Epithelial cell of prostate (primary cell): ENCODE measurements at places on chromosomes 12 and 14.

DNA sequence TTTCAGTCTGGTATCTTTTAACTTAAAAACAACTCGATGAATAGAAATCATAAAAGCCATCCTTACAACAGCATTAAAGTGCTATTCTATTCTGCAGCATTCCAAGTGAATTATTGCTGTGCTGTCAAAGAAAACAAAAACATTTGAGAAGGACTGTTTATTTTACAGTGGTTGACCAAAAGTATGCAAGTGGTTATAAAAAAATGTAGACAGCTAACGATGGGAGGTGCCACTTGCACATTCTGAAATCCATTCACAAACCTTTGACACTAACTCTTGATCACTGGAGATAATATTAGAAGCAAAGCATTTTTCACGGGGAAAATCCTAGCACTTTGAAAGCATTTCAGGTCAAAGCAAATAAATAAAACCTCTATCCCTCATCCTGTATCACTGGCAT is 55.6 kb downstream of the HMGA2 start:
- DNase-seq, result peak; percentile 45

DNA sequence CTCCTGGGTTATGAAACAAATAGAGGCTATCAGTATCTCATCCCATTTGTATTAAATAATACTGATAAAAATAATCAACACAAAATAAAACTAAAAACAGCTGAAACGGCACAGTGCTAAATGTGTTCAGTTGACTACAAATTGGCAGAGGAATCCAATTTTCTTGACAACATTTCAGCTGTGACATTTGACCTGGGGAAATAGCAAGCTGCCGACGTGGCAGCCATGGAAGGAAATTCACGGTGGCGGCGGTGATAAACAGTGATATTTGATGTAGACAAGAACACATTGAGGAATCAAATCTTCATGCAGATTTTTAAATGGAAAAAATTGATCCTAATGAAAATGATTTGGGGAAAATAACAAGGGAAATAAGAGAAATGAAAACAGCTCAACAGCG is 159.1 kb upstream of the RTL1 start:
- no peak for DNase-seq

DNA sequence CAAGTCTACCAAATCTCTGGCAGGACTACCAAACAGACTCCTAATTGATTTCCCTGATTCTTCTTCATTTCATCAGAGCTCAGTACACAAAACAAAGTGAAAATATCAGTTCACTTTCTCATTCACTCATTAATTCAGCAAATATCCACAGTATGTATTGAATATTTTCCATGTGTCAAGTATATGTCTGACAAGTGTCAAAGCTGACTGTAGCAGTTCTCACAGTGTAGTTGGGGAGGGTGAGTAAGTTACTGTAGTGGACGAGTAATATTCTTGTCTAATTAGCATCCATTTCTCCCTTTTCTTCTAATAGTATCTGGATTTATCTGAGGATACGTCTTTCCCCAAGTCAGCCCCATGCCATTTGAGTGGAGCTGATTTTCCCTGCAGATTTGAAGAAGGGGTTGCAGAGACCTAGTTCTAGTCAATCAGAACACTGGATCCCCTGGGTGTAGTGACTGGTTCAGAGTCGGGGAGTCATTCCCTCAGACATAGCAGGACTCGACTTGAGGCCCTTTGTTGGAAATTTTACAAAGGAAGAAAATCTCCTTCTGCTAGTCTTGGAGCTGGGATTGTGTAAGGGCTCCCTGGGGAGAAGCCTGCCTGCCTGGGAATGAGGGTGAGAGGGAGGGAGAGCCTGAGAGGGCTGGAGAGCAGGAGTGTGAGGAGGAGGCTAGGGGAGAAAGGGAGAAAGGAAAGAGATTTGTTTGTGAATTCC is 51.4 kb downstream of the GRIP1 start:
- DNase-seq, result no peak

DNA sequence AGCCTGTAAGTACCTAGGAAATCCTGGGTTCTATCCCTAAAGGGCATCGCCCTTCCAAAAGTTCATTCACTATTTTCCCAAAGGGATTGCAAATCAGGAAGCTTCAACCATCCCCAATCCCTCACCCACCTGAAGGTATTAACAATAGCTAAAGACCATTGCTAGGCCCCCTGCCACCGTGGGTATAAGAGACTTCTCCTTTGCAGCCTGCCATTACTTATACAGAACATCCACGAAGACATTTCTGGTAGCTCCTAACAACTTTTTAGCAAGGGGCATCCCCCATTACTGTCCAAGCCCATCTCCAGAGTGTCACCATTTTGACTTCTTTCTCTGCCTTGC is 384 bp upstream of the SMUG1 start:
- no peak for DNase-seq

- DNase-seq, result no peak
Observed at GRCh38 chr12:22248121-22248520, 86.4 kb downstream of the ST8SIA1 start.

DNA sequence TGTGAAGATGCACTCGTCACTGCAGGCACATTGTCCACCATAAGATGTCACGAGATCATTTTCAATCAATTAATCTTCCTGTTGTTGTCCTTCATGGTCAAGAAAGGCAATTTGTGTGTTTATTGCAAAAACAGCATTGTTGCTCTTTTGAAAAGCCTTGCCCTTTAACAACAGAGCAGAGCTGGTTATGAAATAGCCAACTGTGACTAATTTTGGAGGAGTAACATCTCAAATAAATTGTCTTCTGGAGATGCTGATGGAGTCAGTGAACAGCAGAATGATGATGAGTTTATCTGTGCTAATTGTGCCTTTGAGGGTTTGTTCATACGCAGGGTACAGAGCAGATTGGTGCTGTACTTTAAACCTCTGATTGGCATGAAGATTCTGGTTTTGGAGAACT is 88.3 kb upstream of the E2F7 start:
- DNase-seq, result no peak

GRCh38 chr12:104342635-104343249 is 39.2 kb downstream of the EID3 start:
- no peak for DNase-seq

- DNase-seq, result no peak
Observed at GRCh38 chr14:94816113-94816512, 46.2 kb upstream of the GSC start.

DNA sequence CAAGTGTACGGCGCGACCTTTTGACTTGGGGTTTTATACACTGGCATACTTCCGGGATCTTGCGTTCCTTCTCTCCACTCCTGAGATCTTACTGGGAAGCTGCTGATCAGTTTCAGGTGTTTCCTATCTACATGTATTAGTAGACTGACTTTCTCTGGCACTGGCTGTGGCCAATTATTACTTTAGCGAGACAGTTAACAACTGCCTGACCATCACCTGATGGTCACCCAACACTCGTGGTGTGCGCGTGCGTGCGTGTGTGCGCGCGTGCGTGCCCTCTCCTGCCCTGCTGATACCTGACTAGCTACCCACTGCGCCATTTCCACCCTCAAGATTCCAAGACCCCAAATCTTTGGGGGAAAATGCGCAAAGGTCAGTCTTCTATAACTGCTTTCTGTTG is 249.9 kb downstream of the AEBP2 start:
- no peak for DNase-seq

- DNase-seq, result no peak
Observed at GRCh38 chr12:88994537-88994936, 357.8 kb downstream of the DUSP6 start.

DNA sequence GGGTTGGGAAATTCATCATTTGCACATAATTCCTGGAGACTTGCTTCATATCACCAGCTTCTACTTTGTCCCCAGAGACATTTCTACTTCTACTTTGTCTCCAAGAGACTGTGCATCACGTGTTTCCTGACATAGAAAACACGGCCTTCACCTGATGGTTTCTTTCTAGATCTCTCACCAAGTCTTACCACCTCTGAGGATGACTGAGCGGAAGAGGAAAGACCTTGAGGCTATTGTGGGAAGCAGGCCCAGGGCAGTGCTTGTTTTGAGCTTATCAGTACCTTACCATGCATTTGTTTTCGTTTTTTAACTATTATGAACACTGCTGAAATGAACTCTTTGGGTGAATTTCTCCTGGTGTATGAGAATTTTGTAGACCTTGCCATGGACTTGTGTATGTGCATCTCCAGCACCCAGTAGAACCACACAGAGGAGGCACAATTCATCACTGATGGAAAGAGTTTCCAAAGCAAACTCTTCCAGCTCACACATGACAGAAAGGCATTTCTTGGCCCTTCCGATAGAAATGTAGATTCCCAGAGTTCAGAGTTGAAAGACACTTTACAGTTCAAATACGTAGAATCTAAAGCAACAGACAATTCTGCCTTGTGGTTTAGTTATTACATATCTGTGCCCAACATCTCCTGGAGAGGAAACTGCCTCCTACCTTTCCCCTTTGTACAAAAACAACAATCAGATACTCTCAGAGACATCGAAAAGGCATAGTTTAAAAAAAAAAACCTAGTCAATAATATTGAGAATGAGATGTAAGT is 434.7 kb downstream of the FUT8 start:
- no peak for DNase-seq

DNA sequence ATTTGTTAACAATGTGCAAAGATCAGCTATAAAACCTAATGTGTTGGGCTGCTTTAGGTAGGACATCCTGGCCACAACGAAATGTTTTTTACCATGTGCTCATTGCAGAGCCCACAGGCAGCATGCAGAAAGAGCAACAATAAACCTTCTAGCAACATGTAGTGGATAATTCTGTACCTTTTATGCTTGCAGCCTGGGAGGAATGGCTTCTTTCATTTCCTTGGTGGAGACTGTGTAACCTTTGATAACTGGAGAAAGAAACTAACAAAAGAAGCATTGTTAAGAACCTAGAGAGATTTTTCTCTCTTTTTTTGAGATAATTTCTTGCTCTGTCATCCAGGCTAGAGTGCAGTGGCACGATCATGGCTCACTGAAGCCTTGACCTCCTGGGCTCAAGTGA is 225.5 kb upstream of the PRICKLE1 start:
- DNase-seq, result no peak

GRCh38 chr14:44782775-44783238 is 178.9 kb downstream of the KLHL28 start:
- no peak for DNase-seq

DNA sequence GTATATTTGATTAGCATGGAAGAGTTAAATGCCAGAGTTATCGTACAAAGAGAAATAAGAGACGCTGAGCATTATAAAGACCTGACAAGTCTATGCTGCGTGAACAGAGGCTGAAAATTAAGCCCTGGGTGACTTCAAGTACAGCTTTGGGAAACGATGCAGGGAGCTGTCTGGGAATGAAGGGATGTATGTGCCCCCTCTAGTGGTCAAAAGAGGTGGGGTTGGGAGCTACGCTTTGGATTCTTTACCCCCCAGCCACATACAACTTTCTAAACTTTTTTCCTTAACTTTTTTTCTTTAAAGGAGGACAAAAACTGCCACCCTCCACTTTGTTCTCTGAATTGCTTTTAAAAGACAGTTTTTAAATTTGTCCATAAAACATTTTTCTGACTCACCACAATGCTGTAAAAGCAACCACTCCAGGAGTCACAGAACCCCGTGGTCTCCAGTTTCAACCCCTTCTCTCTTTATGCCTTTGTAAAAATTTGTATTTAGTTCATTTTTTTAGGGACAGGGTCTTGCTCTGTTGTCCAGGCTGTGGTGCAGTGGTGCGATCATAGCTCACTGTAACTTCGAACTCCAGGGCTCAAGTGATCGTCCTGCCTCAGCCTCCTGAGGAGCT is 59.4 kb downstream of the ZNF664 start:
- DNase-seq, result no peak

GRCh38 chr12:112777387-112778310 is 13.9 kb upstream of the RPH3A start:
- DNase-seq, result no peak

DNA sequence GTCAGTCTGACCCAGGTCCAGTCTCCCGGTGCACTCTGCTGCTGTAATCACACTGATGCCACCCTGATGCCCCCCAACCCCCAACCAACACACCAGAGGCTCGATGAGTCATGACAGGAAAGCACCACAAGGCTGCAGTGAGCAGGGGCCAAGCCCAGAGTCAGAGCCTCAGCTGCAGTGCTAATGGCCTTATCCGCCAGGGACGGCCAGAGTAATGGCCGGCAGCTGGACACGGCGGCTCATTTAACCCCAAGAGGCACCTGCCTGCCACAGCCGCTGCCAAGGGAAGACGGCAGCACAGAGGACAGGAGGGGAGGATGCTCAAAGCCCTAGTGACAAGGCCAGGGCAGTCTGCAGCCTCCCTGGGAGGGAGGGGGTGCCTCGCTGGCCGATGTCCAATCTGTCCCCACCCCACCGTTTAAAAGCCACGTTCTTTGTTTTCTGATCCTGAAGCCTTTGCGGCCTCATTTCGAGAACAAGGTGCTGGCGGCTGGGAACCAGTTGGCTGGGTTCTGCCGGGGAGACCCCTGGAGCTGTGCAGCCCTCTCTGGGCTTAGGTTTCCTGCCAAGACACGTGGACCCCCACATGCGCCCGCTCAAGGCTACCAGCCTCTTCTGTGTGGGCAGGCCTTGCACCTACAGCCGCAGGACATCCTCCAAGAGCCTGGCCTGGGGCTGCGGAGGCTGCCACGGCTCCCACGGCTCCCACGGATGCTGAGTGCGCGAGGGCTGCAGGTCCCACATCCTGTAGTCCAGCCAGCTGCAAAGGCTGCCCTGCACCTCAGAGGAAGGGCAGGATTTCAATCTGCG is 13.1 kb downstream of the CCDC85C start:
- DNase-seq, result no peak

DNA sequence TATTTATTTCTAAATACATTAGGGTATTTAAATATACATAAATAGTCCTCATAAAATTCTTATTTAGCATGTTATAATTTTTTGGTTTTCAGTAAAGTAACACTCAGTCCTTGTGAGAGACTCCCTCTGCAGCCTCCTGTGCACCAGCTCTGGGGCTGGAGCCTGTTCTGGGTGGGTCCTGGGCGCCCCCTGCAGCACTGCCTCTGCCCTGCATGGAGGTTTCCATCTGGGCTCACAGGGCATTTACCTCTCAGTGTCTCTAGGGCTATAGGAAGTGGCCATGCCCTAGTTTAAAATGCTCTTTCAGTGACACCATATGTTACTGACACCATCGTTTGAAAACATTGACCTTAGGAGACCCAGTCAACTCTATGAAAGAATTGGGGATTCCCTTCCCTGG is 1155.2 kb downstream of the TMEM121 start:
- no peak for DNase-seq

DNA sequence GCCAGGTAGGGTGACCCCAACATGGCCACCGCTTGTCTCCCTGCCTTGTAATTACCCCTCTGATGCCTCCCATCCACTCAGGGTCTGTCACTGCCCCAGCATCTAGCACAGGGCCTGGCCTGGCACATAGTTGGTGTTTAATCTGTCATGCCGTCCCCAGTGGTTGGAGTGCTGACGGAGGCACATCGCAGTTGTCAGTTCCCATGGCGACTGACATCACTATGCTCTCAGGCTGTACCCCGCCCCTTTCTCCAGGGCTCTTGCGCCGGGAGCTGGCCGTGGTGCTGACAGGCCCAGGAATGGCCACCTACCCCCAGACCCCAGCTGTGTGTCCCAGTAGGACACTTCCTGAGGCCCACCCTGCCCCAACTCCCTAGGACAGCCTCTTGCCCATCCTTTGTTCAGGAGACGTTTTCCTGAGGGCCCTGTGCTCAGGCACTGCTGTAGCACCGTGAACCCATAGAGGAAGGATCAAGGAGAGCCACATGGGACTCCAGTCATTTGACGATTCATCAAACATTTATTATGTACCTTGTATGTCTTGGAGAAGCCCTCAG is 23.0 kb downstream of the FAM222A start:
- DNase-seq, result no peak

GRCh38 chr12:130872179-130873096 is 572 bp downstream of the RAN start:
- DNase-seq, result no peak
